ENCODE measurements at places on chromosomes 1 and 21. TPM values are rescaled to one million over a fixed set of nuclear protein-coding genes. Genes with fewer than 3 reads are reported as not detected.

PEX19 gene
- polyA plus RNA-seq: 43.2 TPM

GUCA2A gene
- polyA plus RNA-seq: not detected

CTH gene
- 1.9 TPM for polyA plus RNA-seq

VAMP4 gene
- polyA plus RNA-seq: 7.8 TPM

MANEAL gene
- polyA plus RNA-seq: 2.9 TPM

OR10Z1 gene
- polyA plus RNA-seq: 0.13 TPM

C21orf58 gene
- 8.2 TPM for polyA plus RNA-seq

THEM4 gene
- polyA plus RNA-seq: 16.1 TPM

YARS1 gene
- polyA plus RNA-seq: 40.4 TPM

PROK1 gene
- polyA plus RNA-seq: not detected

GNG12 gene
- 34.5 TPM for polyA plus RNA-seq

CFH gene
- 102 TPM for polyA plus RNA-seq

TRABD2B gene
- 3.8 TPM for polyA plus RNA-seq

MYOM3 gene
- polyA plus RNA-seq: 425 TPM

FCRL3 gene
- polyA plus RNA-seq: not detected

PDE9A gene
- 7.8 TPM for polyA plus RNA-seq

PROX1 gene
- polyA plus RNA-seq: 12.8 TPM

KIF14 gene
- 2.5 TPM for polyA plus RNA-seq

KANK4 gene
- polyA plus RNA-seq: 10.1 TPM

EXO1 gene
- 5.0 TPM for polyA plus RNA-seq

ATAD3A gene
- polyA plus RNA-seq: 16.7 TPM

ARHGAP29 gene
- polyA plus RNA-seq: 36.2 TPM

ADGRL4 gene
- 11.9 TPM for polyA plus RNA-seq

RIPK4 gene
- 0.15 TPM for polyA plus RNA-seq

AGT gene
- polyA plus RNA-seq: 17.4 TPM

TNFAIP8L2 gene
- polyA plus RNA-seq: 1.7 TPM

EVA1C gene
- polyA plus RNA-seq: 2.1 TPM

MTARC1 gene
- 4.5 TPM for polyA plus RNA-seq

HAPLN2 gene
- polyA plus RNA-seq: 0.43 TPM

OR2T11 gene
- polyA plus RNA-seq: not detected

ATP1A4 gene
- 2.8 TPM for polyA plus RNA-seq

CD1D gene
- 1.3 TPM for polyA plus RNA-seq

MEX3A gene
- polyA plus RNA-seq: 21.8 TPM

IL12RB2 gene
- 1.0 TPM for polyA plus RNA-seq

MROH7 gene
- 6.0 TPM for polyA plus RNA-seq

C4BPB gene
- polyA plus RNA-seq: 0.18 TPM

CCDC27 gene
- polyA plus RNA-seq: 0.19 TPM

GPR37L1 gene
- 0.08 TPM for polyA plus RNA-seq

NFASC gene
- 1.1 TPM for polyA plus RNA-seq

SH2D2A gene
- polyA plus RNA-seq: 0.39 TPM

JAM2 gene
- 38.1 TPM for polyA plus RNA-seq

LIN9 gene
- polyA plus RNA-seq: 6.7 TPM

CHAF1B gene
- polyA plus RNA-seq: 3.5 TPM

FNDC10 gene
- 2.0 TPM for polyA plus RNA-seq

TYW3 gene
- 15.1 TPM for polyA plus RNA-seq

ETV3L gene
- polyA plus RNA-seq: not detected

KRTAP13-2 gene
- not detected for polyA plus RNA-seq

F5 gene
- 0.11 TPM for polyA plus RNA-seq

PTPN7 gene
- polyA plus RNA-seq: 0.92 TPM

SYT14 gene
- 1.7 TPM for polyA plus RNA-seq
